ENCODE measurements at places on chromosomes 11 and 22.

GRCh38 chr22:47395481-47395880, 633.0 kb downstream of the TBC1D22A start:
- peak; percentile 58 for DNase-seq

GRCh38 chr11:34104680-34105078, 750 bp upstream of the NAT10 start:
- DNase-seq = no peak

DNA sequence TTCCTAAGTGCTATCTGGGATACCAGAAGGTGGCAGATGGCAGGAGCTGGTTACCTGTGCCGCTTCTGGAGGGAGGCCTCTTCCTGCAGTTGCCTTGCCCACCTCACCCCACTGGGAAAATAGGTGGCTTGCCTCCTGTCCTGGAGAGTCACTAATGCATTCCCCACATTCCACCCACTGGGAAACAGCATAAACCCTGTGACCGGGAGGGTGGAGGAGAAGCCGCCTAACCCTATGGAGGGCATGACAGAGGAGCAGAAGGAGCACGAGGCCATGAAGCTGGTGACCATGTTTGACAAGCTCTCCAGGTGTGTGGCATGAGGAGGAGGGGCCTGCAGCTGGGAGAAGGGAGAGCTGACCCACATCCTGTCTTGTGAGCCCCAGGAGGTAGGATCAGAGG, 5.6 kb downstream of the RIC8A start:
- DNase-seq = peak; percentile 12

- no peak for DNase-seq
Measured at GRCh38 chr22:46860562-46860961, 98.1 kb downstream of the TBC1D22A start.

GRCh38 chr11:64093233-64094039, 57.7 kb downstream of the FLRT1 start:
- no peak for DNase-seq

- DNase-seq = peak; percentile 46
Measured at GRCh38 chr11:74570266-74571061, 21.9 kb upstream of the POLD3 start.

- DNase-seq = no peak
Measured at GRCh38 chr11:11182261-11182660, 170.8 kb downstream of the CSNK2A3 start.

DNA sequence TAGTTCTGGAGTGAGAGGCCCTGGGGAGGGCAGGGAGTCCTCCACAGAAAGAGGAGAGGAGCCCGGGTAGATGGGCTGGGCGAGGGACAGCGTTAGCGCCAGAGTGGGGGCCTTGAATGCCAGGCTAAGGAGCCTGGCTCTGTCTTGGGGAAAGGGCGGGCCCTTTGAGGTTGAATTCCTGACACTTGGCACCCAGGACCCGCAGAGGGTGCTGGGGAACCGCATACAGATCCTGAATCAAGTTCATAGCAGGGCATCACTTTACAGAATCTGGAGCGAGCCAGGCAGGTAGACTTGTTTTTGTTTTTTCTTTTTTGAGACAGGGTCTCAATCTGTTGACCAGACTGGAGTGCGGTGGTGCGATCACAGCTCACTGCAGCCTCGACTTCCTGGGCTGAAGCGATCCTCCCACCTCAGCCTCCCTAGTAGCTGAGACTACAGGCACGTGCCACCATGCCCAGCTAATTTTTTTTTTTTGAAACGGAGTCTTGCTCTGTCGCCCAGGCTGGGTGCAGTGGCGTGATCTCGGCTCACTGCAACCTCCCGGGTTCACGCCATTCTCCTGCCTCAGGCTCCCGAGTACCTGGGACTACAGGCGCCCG, 6.1 kb downstream of the CARNS1 start:
- no peak for DNase-seq

GRCh38 chr11:2382936-2383851, 6.1 kb downstream of the CD81 start:
- DNase-seq = no peak

- DNase-seq = no peak
Measured at GRCh38 chr11:95734009-95734572, 55.5 kb downstream of the FAM76B start.

DNA sequence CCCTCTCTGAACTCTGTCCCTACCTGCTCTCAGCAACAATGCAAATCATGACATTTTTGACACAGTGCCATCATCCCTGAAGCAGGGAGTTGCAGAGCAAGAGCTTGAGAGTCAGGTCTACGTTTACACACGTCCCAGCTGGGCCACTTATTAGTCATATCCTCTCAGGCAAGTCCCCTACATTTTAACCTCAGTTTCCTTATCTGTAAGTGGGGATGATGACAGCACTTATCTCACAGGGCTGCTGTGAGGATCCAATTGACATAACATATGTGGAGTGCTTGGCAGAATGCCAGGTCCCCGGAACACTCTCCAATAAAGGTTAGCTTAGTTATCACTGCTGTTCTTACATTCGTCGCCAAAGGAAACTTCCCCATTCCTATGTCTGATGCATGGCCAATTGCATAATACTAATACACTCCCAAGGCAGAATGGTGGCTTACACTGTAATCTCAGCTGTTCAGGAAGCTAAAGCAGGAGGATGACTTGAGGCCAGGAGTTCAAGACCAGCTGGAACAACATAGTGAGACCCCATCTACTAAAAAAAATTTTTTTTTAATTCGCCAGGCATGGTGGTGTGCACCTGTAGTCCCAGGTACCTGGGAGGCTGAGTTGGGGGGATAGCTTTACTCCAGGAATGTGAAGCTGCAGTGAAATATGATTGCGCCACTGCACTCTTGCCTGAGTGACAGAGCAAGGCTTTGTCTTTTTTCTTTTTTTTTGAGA, 16.6 kb downstream of the ASCC2 start:
- DNase-seq = peak; percentile 94

DNA sequence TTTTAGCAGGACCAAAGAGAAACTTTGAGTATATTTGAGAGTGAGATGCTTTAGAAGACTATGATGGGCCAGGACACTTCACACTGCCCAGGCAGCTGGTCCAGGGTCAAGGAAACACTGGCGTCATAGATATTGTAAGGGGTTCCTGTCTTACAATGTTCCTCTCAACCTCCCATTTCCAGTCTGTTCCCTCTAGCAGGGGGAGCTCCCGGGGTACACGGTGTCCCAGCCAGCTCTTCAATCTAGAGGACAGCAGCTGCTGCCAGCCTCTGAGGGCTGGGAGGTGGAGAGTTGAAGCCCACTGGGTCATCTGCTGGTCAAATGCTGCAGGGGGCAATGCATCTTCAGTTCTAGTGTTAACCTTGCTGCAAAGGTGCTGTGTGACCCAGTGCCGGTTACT, 40.7 kb upstream of the TIMP3 start:
- DNase-seq = no peak

DNA sequence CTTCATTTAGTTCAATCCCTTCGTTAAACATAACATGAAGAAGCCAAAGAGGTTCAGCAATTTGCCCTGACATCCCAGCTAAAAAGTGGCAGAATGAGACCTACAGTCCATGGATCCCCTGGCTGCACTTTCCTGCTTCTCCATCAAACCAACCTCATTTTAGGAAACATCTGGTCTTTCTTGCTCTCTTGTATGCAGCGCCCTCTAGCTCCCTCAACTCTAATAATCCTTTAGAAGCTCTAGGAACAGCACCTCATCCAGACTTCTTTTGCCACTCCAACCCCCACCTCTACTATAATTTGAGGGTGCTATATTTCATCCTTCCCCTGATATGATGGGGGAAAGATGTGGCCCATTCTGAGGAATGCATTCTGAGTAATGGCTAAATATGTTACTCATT, 7.4 kb downstream of the CNTF start:
- DNase-seq = peak; percentile 29

DNA sequence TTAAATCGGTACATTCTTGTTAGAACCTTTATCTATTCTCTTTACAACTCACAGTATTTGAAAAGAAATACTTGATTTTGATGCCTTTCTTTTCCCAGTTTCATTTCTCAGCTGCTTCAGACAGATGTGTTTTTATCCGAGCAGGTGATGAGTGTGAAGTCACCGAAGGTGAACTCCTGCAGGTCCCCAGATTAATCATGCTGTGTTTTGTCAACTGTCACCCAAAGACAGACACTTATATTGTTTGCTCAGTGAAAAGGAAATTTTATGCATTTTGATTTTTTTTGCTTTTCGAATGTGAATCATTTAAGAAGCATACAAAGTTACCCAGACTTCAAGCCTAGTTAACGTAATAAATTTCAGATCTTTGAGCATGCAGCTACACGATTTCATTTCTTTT, 7.8 kb upstream of the TMPRSS13 start:
- DNase-seq = no peak

GRCh38 chr11:93984196-93984567, 37.0 kb upstream of the HEPHL1 start:
- no peak for DNase-seq

DNA sequence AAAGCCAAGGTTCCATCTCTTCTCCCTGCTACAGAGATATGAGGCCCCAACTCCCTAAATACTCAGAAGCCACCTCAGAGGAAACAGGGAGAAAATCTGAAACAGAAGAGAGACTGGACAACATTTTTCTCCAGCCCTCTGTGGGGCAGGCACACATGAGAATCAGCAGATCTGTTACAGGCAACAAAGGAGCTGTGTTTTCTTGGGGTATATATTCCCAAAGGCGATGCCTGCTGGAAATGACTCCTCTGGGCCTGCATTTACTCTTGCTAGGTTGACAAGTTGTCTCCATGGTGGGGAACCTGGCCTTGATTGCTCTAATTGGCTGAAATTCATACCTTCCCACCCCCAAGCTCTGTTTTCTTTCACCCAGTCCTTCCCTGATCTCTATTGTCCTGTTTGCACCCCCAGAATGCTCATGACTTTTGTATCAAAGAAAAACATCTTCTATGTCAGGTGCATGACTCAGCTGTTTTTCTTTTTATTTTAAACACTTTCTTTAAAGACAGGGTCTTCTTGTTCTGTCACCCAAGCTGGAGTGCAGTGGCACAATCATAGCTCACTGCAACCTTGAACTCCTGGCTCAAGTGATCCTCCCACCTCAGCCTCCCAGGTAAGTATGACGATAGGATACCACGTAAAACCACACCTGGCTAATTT, 23.5 kb upstream of the P2RY6 start:
- no peak for DNase-seq

GRCh38 chr11:78798663-78799062, 224.0 kb upstream of the NARS2 start:
- DNase-seq = peak; percentile 58

DNA sequence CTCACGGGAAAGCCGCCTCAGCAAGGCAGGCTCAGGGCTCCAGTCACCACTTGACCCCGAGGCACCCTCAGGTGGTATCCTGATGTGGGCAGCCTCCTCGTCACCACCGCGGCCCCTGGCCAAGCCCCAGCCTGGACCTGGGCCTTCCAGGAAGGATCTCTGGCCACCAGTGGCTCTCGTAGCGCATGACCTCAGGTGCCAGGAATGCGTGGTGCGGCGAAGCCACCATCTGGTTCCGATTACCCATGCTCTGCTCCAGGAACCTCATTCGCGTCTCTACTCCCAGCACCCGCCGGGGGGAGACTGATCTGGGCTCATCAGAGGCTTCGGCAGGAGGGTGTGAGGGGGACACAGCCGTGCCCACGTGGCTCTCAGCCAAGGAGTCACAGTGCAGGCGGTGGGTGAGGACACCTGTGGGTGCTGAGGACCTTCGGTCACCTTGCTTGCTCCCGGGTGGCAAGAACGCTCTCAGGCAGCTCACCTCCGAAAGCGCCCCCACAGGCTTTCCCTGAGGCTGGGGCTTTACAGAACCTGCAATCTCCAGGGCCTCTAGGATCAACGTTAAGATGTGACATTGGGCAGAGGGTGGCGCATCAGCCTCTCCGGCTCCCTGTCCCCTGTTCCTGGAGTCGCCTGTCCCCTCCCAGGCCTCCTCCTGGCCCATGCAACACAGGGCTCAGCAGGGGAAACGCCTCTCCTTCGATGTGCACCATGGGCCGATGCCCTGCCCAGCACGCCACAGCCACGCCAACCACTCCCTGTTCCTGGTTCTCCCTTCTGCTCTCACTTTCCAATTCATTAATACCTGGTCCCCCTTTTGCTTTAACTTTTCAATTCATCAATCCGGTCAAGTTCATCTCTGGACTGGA, 39.0 kb downstream of the TBX1 start:
- DNase-seq = peak; percentile 76

DNA sequence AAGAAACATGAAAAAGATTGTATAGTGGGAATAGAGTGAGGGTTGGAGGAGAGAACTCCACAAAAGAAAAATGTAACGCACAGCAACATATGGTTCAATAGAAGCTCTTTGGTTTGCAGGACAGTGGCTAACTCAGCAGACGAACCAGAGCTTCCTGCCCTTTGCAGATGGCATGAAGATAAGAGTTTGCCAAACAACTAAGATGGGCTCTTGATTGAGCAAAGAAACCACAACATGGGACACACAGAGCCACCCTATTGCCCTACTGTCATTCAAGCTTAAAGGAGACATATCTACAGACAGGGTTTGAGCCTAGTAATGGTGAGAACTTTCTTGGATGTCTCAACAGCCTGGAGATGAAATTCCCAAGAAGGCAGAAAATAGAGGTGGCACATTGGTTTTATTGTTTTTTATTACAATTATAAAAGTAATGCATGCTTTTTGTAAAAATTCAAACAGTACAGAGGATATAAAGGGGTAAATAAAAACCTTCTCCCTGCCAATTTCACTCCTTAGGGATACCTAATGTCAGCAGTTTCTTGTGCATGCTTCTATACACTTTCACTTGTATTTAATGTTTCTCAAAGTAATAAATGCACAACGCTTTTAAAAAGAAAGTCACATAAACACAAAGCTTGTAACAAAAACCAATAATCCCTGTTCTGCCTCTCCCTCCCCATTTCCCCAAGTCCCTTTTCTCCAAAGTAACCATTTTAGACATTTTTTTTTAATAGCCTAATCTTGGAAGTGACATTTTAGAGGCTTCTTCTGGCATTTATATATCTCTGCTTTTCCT, 63.7 kb downstream of the COPB1 start:
- no peak for DNase-seq

DNA sequence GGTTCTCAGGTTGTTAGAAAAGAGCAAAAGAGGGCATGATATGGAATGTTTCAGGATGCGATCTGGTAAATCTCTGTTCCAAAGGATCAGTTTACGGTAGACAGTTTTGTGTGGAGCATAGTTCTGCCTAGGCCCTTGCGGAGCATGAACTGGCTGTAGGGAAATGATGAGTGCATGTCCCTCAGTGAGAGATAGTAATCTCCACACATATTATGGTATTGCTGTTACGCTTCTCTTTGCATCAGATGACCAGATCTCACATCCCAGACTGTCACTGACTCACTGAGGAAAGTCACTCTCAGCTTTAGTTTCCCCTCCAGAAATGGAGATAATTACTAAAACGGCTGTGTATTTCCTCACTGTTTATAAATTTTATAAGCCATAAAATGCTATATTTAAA, 836.0 kb downstream of the JRKL start:
- DNase-seq = no peak

- no peak for DNase-seq
Measured at GRCh38 chr11:109864151-109864661, 229.0 kb upstream of the ZC3H12C start.
